ENCODE measurements at places on chromosomes 3 and 15.
A peak's percentile ranks its signal among the peaks of the same experiment; 100 is the strongest.

GRCh38 chr3:64214381-64215018, 10.8 kb downstream of the PRICKLE2 start:
- no peak for DNase-seq

DNA sequence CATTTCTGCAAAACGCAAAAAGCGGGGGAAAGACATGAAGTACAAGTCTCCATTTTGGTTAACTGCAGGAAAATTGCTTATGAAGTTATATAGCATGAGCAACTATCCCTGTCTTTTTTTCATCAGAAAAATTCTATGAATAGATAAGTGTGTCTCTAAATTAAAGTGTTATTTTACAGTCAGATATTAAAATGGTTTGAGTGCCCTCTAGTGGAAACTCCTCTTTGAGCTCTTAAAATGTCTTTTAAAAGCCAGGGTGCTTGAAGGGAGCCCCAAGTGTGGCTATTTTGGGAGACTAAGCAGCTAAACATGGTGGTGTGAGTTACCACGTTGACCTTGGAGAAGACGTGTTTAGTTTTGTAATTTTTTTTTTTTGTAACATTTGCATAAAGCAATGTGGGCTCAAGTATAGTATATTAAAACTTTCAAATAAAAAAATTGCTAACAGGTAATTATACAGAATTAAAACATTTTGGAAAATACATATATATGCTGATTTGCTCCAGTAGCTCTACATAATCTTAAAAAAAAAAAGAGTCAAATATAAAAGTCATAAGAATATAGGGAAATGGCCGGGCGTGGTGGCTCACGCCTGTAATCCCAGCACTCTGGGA, 77.2 kb downstream of the PPP2R3A start:
- peak; percentile 76 for DNase-seq

DNA sequence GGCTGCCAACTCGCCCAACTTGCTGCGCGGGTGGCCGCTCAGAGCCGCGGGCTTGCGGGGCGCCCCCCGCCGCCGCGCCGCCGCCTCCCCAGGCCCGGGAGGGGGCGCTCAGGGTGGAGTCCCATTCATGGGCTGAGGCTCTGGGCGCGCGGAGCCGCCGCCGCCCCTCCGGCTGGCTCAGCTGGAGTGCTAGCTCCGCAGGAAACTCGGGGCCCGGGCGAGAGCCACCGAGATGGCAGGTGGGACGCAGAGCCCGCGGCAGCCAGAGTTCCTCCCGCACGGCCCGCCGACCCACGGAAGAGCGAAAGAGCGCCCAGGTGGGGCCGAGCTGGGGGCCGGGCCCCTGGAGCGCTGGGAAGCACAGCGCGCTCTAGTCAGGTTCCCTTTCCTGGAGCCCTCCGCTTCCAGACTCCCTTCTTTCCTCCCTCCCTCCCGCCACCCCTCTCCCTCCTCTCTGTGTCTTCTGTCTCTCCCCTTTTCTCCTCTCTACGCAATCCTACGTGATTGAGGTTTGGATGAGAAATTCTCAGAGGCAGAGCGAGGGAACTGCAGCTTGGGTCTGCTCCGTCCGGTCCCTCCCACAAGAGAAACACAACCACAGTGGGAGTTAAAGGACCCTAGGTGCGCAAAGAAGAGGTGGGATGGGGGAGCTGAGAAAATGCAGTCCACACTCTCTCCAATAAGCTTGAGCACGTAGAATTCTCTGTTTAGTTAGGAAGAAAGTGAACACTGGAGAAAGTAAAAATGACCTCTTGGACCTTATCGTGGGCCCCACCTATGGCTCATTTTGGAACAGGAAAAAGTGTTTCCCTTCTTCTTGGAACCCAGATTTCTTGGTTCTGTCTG, 317.3 kb downstream of the FGF12 start:
- no peak for DNase-seq

DNA sequence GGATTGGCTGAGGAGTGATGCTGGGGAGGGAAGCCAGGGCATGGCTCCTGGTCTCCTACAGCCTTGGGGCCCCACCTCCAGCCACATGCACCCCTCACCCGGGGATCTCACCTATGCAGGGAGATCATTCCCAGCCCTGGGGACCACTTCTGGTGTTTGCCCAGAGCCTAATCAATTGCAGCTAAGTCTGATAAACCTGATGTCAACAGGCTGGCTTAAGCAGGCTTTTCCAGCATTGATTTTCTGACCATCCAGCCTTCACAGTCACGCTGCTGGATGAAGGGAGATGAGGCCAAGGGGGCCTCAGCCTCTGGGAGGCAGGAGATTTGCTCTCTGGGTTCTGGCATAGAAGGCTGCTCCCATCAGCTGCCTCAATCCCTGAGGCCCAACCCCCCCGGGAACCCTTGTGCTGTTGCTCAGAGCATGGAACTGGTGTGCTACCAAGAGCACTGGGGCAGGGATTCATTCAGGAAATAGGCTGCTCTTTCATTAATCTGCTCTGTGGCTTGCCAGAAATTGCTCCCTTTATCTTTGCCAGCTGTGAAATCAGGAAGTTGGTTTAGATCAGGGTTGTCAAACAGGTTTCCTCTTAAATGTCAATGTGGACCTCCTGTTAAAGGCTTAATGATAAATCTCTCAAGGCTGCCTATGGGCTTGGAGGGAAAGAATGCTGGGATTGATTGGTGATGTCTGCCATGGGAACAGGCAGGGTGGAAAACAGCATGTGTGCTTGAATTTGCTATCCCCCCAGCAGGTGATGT, 19.0 kb downstream of the FAM3D start:
- DNase-seq: no peak

DNA sequence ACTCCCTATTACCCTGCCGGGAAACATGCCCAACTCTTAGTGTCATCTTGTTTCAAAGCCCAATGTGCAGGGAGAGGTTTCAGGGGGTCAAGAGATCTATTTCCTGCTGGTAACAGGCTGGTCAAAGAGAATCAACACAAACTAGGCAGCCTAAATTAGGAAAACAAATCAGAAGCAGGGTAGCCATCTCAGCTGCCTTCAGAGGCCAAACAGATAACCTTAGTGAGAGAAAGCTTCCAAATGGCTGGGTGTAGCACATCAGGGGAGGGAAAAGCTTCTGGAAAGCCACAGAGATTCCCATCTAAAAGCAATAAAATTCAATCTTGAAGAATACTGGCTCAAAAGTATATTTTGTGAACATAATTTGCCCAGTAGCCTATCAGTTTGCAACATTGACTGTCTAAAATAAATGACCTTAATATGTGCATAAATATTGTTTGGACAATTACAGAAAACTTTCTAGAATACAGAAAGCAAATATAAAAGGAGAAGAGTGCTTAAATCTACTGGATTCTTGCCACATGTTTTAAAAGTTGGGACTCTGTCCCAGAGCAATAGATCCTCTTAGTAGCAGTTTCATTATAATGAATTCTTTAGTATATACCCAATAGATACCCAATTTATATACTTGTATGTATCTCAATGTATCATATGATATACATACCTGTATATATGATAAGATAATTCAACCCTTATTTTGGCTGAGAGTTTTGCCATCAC, 371.9 kb upstream of the RARB start:
- DNase-seq: no peak

DNA sequence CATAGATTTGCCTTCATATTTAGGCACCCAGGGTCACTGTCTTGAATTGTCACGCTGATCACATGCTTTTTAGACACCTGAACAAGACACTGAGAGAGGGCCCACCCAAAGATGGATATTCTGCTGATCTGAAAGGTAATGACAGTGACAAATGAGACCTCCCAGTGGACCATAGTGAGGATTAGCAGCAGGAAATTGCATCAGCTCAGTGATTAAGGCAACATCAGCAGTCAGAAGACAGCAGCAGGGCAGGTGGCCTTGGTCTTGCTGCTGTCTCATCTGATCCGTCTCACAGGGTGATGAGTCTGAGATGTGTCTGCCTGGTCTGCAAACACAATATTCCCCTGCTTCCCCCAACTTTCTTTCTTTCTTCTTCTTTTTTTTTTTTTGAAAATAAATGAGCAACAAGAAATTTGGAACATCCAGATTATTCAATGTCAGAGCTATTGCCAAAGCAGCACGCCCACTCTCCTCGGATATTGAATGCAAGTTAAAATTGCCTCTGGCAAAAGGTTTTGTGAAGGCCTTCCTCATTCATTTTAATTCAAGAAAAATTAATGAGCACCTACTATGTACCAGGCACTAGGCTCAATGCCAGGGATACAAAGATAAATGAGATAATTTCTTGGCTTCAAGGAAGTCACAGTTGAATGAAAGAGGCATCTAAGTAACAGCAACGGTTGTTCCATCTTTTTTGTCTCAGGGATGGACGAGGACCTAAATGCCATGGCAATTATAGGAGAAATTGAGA, 14.1 kb downstream of the OTOL1 start:
- DNase-seq: peak; percentile 26

DNA sequence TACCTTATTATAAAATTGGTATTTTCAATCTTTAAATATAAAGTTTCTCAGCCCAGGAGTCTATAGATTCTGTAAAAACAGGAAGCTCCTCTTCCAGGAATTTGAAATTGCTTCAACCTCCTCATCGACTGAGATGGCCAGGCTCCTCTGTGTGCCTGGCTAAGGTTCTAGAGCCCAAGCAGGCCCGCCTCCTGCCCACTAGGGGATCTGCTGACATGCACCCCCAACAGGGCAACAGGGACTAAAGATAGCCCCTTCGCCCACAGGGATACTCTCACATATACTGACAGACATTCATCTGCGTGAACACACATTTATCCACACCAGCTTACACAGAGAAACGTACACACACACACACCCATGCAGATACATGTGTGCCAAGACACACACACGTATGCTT, 183.1 kb upstream of the TLE3 start:
- no peak for DNase-seq

- DNase-seq: no peak
Measured at GRCh38 chr15:47095833-47096232, 621.5 kb upstream of the SEMA6D start.

GRCh38 chr15:34944936-34945335, 24.6 kb downstream of the AQR start:
- DNase-seq: no peak
